Transverse colon (tissue), 4 donors: ENCODE measurements at places on chromosomes 2 and 18. TPM values are rescaled to one million over a fixed set of nuclear protein-coding genes. Genes with fewer than 3 reads are reported as not detected.

GRCh38 chr2:1798115-1798784, 53.9 kb upstream of the PXDN start:
- H3K27me3 ChIP-seq: no peaks in the 10 kb centered on the region
- H3K27ac ChIP-seq: no peak overlapping the region
- H3K36me3 ChIP-seq: no peaks in the 10 kb centered on the region
- no peak for DNase-seq
- no peak overlapping the region for H3K4me3 ChIP-seq

DNA sequence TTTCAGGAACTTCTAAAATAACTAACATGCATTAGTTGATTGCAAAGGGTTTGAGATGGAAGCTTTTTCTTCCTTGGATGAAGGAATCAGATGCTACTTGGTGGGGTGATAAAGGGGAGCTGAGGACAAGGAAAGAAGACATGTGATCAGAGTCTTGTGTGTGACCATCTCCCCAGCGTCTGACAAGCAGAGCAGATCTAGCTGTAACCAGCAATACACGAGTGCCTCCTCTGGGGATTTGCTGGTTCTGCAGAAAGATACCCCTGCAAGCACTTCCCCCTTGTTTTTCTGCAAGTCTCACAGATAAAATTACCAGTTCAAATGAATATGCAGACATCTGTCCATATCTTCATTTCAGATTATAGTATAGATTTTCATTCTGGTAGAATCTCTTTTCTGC, 2.7 kb downstream of the CDH7 start:
- no peaks in the 10 kb centered on the region for H3K4me1 ChIP-seq
- H3K27ac ChIP-seq: no peak overlapping the region
- no peak for DNase-seq

MTLN gene
- total RNA-seq: 123 TPM

GPAT2 gene
- 1.4 TPM for total RNA-seq

DNA sequence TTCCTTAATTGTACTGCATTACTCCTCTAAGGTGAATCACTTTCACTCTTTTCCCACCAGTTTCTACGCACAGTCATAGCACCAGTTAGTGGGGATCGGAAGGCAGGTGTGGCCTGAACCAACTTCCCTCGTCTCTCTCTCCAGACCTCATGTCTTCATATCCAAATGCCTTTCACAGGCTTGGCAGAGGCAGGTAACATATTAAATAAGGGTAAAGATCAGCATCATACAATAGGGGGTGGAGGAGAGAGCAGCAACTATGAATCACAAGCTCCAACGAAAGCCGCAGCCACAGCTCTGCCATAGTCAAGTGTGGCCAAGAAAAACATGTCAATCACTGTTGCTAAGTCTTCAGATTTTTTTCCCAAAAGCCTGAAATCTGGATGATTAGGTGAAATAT, 40.3 kb downstream of the AP1S3 start:
- DNase-seq: no peak
- H3K27ac ChIP-seq: no peak overlapping the region
- no peaks in the 10 kb centered on the region for H3K27me3 ChIP-seq
- H3K4me3 ChIP-seq: no peak overlapping the region
- no peaks in the 10 kb centered on the region for H3K36me3 ChIP-seq

CD207 gene
- not detected for total RNA-seq

- peaks cover 41% of the 10 kb centered on the region for H3K4me1 ChIP-seq
- H3K27me3 ChIP-seq: no peaks in the 10 kb centered on the region
- DNase-seq: peak; percentile 81
- no peak overlapping the region for H3K4me3 ChIP-seq
These were observed 45.8 kb downstream of the PTPN2 start for GRCh38 chr18:12838178-12838634.

DNA sequence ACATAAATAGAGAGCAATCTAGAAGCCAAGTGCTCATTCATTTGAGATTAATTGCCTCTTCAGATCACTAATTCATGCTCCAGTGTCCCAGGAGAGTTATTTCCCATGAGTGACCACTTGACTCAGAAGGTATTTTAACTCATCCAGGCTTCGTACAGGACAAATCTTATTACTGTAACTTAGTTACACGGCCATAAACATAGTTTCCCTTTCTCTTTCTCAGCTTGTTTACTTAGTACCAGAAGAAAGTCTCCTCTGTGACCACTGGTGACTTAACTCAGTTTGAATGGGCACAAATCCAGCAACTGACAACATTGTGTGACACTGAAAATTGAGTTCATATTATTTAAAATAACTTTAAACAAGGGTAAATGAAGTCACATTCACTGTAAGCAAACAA, 25.3 kb downstream of the MMADHC start:
- no peaks in the 10 kb centered on the region for H3K36me3 ChIP-seq
- DNase-seq: no peak
- H3K27me3 ChIP-seq: no peaks in the 10 kb centered on the region

RAB27B gene
- 5.6 TPM for total RNA-seq

DNA sequence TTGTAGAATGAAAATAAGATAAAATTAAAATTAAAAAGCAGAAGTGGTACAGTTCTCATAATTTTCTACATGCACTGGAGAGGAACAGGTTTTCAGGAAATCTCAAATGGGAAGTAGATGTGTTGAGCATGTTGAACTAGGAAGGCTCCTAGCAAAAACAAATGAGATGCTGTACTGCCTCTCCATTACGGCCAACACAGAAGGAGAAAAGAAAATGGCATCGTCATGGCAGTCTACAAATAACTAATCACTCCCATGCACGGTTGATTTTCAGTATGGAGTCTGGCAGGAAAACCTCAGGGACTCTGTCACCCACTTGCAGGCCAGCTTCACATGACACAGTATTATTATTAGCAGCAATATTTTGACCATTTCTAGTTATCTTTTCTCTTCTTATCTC, 278.7 kb downstream of the NRXN1 start:
- H3K27ac ChIP-seq: no peak overlapping the region
- H3K36me3 ChIP-seq: no peaks in the 10 kb centered on the region
- no peak for DNase-seq
- peaks cover 4% of the 10 kb centered on the region for H3K4me1 ChIP-seq
- no peak overlapping the region for H3K4me3 ChIP-seq
- H3K27me3 ChIP-seq: no peaks in the 10 kb centered on the region

SNED1 gene
- total RNA-seq: 49.6 TPM

DHRS9 gene
- total RNA-seq: 257 TPM

- no peaks in the 10 kb centered on the region for H3K36me3 ChIP-seq
- H3K4me1 ChIP-seq: peaks cover 43% of the 10 kb centered on the region
- peak overlapping the region; percentile 99 for H3K27ac ChIP-seq
These were observed 1.2 kb downstream of the BMPR2 start for GRCh38 chr2:202377207-202377761.

DNA sequence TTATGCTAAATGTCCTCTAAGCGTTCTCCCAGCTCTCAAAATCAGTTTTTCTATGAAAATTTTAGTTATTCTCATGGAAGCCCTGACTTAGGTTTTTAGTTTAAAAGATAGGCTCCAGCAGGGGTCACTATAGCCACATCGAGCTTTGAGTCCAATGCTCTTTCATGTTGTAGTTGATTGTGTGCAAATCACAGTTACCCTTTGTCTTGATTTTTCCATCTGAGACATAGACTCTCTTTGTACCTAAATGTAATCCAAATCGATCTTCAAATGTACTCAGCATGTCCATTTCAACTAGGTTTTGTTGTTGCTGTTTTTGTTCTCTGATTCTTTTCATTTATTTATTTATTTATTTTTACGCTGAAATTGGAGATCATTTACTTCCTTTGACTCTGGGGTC, 26.4 kb upstream of the MSTN start:
- peak; percentile 56 for DNase-seq
- H3K36me3 ChIP-seq: no peaks in the 10 kb centered on the region
- no peaks in the 10 kb centered on the region for H3K27me3 ChIP-seq
- no peaks in the 10 kb centered on the region for H3K4me1 ChIP-seq
- H3K4me3 ChIP-seq: no peak overlapping the region
- no peak overlapping the region for H3K27ac ChIP-seq

DNA sequence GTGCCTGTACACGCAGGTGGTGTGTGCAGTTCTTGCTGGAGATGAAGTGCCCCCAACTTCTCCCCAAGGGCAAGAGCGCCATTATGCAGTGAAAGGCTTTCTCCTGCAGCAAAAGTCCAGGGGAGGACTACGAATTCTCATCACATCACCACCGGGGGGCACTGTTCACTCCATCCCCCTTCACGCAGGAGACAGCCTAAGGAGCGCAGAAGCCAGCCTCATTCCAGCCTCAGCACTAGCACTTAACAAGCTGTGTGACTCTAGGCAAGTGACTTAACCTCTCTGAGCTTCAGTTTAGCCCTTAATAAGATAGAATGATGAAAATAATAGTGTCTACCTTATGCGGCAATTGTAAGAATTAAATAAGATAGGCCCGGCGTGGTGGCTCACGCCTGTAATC, 32.3 kb downstream of the DNMT3A start:
- peak; percentile 69 for DNase-seq
- no peaks in the 10 kb centered on the region for H3K27me3 ChIP-seq
- H3K4me1 ChIP-seq: peaks cover 15% of the 10 kb centered on the region
- no peak overlapping the region for H3K4me3 ChIP-seq

DNA sequence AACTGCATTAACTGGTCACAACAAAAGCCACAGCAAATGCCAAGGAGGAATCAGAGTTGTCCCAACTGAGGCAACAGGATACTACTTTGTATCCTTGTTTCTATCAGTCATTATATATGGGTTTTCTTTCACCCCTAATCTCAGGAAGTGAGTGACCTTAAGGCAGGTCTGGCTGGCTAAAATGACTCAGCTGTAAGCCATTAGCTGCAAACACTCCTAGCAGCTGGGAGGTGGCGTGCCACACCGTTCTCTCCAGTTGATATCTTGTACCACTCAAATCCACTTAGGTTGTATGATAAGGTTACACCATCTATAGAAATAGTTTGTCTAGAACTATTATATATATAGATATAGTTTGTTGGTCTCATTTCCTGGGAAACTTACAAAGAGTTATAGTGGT, 171.1 kb upstream of the MC4R start:
- H3K27ac ChIP-seq: no peak overlapping the region
- no peak overlapping the region for H3K4me3 ChIP-seq
- no peaks in the 10 kb centered on the region for H3K27me3 ChIP-seq
- no peaks in the 10 kb centered on the region for H3K4me1 ChIP-seq

- no peak for DNase-seq
- H3K27ac ChIP-seq: no peak overlapping the region
- H3K36me3 ChIP-seq: no peaks in the 10 kb centered on the region
- no peak overlapping the region for H3K4me3 ChIP-seq
- H3K27me3 ChIP-seq: no peaks in the 10 kb centered on the region
These were observed 136.2 kb downstream of the CDH2 start for GRCh38 chr18:28040716-28041115.
